ENCODE measurements at places on chromosomes 11 and 22.
A peak's percentile ranks its signal among the peaks of the same experiment; 100 is the strongest.

DNA sequence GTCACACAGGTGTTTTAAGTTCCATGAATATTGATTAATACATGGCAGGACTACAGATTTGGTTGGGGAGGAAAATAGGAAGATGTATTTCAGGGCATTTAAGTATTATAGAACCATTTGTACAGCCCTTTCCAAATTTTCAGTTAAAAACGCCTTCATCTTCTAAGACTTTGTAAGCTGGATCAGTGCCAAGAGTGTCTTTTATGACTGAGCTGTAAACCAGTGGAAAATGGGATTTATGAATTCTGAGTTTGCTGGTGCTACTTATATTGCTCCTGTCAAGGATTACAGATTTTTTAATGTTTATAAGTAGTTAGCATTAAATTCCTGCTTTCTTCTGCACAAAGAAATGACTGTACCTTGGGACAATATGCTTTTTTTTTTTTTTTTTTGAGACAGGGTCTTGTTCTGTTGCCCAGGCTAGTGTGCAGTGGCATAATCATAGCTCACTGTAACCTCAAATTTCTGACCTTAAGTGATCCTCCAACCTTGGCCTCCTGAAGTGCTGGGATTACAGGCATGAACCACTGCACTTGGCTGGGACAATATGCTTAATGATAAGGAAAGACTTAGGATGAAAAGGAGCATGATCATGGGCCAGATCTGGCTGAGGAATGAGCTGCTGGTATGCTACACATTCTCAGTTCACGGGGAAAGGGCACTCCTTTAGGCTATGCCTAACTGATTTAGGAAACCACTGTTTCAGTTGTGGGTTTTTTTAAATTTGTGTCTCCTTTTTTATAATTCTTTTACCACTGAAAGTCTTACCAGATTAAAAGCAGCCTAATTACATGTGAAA, 113.6 kb upstream of the MTNR1B start:
- no peak for DNase-seq

- no peak for DNase-seq
Observed at GRCh38 chr11:47485107-47485506, 36.2 kb upstream of the RAPSN start.

- no peak for DNase-seq
Observed at GRCh38 chr11:111107501-111107900, 138.0 kb upstream of the POU2AF2 start.

DNA sequence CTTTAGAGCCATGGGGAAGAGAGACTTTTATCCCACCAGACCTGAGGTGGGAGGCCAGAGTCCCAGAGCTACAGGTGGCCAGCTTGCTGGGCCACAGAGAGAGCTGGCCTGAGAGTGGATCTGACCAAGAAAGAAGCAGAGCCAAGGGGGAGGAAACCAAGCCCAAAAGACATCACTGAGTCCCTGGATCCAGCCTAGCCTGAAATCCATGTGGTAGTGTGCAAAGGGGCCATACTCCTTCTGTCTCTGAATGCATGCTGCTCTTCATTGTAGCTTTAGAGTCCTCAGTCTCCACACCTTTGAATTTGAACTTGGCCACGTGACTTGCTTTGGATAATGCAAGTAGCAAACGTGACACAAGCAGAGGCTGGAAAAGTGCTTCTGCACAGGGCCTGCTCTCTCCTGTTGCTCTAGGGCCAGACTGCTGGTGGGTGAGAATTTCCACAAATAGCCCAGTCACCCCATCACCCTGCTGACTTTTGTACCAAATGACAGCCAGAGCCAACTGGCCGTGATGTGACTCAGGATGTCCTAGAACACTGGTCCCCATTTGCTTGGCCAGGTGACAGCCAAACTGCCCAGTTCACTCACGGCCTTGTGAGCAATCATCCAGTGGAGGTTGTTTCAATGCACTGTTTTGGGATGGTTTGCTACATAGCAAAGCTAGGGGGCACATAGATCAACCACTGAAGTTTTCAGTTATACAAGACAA, 93.6 kb downstream of the DHCR7 start:
- DNase-seq, result no peak

DNA sequence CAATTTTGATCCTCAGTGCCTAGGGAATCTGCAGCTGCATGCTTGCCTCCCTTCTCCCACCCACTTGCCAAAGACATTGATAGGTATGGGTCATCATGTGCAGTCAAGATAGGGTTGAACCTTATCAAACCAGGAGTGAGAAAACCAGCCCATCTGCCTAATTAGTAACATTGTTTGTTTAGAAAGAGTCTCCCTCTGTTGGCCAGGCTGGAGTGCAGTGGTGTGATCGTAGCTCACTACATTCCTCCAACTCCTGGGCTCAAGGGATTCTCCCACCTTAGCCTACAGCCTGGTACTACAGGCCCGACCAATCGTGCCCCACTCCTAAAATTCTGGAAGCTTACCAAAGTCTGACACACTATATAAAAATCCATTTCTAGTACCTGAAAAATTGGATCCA, 4.6 kb downstream of the C11orf71 start:
- DNase-seq, result no peak

GRCh38 chr22:39651053-39651996, 80.8 kb downstream of the CACNA1I start:
- no peak for DNase-seq

DNA sequence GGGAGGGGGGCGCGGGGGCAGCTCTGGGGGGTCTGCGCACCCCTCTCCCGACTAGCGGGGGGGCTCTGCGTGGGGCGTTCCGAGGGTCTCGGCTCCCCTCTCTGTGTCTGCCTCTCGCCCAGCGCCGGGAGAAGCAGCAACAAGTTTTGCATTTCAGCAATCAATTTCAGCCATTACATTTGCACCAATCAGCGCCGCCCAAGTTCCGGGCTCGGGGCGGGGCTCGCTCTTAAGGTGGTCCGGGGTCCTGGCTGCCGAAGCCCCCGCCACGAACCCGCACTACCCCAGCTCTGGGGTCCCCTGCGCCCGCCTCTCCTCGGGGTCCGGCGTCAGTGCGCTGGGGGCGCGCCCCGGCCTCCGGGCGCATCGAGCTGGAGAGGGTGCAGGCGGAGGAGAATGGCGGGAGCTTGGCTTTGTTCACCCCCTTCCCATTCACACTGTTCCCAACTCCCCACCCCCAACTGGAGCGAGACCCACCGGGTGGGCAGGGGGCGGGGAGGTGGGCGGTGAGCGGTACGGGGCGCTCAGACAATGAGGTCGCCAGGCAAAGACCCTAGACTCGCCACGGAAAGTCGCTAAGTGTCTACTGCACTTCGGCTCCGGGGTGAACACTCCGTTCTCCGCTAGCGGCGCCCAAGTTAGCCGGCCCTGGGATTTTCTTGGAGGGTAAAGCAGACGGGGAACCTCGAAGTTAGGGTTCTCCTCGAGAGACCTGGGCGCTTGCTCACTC, at the start of gene MN1:
Gene MN1, minus strand, starts transcription at position 141 of the 730 bp plus-strand sequence. CDS start 1,213 bp downstream, outside the sequence.
- DNase-seq, result peak; percentile 55
